ENCODE measurements at places on chromosomes 11 and 22.

DNA sequence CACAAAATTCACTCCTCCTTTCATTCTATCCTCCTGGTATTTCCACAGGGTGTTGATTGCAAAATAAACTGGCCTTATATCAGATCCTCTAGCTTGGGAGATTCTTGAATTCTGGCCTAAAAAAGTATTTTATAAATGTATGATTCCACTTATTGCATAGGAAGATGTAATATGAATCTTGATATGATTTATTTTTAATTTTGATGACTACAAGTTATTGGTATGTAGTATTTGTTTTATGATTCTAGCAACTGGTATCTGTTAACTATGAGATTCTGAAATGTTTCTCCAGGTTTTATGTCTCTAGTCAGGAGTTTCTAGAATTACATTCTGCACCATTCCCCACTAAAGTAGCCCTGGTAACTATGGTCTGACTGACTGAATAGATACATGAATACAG, 373.9 kb upstream of the C11orf87 start:
- DNase-seq = no peak

DNA sequence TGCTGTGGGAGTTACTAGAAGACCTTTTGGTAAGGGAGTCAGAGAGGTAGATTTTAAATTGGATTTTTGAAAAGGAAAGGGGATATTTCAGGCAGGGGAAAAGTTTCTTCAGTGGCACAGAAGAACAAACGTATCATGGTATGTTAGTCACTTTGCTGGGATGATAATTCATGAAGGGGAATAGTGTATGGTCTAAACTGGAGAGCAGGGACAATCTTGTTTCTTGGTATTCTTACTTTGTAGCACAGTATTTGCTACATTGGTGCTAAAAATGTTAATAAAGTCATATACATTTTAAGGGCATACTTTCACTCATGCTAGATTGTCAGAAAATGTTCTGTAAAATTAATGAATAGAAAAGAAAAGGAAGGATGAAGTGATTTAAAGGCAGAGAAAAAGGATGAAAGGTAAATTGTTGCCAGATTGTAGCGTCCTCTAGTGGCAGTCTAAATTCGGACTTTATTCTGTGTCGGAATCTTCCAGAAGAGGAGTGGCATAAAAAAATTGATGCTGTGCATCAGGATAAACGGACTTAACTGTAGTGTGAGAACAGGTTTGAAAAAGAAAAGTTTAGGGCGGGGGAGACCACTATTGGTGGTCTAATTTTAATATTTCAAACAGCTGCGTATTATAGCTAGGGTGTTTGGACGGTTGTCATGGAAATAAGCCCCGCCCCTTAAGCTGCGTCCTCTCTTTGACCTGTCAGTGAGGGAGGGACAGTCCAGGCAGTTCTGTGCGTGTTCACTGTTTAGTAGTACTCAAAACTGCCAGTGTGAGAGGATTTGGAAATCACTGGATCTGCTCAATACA, at the start of gene BCO2:
TSS of gene BCO2 (plus strand) at position 724 of the 810 bp plus-strand sequence. CDS start 90 bp downstream, outside the sequence.
- peak; percentile 32 for DNase-seq

- DNase-seq = no peak
Measured at GRCh38 chr22:27834364-27835185, 33.0 kb upstream of the MN1 start.

- DNase-seq = no peak
Measured at GRCh38 chr11:30788849-30789248, 202.7 kb upstream of the MPPED2 start.

GRCh38 chr22:44181033-44181911, 547 bp downstream of the PARVG start:
- DNase-seq = peak; percentile 75

DNA sequence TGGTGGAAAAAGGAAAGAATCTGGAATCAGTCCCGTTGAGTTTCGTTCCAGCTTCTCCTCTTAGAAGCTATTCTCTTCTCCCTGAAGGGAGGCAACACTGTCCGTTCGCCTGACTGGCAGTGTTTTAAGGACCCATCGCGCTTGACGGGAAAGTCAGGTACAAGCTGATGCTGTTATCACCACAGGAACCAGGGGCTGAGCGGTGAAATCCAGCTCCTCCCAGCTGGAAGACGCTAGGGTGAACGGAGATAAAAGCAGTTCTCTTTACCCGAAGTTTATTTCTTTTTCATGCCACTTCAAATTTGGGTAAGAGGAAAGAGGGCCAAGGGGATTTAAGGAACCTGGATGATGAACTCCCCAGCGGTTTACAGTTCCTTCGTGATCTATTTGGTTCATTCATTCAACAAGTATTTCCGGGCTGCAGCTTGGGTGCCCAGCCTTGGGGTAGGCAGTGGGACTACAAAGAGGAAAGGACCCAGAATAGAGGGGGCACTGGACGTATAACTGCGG, 551 bp upstream of the DEUP1 start:
- DNase-seq = no peak

DNA sequence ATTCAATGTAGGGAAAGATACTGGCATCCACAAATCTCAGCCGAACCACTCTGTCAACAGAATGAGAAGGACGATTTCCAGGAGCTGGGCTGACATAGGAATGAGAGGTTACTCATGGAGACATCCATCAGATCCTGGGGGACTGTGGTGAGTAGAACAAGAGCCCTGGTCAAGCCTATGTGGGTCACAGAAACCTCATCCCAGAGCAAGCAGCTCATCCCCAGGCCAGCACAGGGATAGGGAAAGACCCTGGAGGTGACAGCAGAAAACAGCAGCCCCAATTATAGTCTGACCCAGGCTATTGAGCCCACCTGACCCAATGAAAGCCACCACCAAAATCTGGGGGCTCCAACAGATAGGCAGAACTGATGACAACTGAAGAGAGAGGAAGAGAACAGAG, 128.0 kb upstream of the SERPIND1 start:
- DNase-seq = no peak

DNA sequence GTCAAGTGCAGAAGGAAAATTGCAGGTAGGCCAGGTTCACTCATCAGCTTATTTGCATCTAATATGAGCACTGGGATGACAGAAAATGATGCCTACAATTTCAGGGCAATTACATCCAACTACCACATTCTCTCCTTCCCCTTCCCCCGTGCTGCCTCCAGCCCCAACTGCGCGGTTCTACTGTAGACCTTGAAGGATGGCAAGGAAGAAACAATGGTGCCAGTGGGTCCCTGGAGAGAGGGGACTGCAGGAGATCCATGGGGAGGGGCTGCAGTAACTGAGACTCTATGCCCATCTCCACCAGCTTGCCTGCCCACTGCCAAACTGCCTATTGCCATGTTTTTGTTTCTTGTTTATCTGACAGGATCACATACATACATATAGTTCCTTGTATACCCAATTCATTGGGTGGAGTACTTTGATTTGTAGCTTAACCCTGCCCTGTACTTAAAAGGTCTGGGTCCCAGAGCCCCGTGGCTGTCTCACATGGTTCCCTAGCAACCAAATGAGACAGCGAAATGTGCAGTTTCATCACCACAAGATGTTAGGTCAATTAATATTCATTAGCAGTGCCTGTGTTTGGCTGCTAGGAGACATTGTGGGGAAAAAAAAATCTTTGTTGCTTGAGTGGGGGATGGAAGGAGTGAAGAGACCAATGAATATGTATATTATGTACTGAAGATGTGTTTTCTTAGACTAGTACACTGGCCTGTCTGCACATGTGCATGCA, 253.5 kb upstream of the PLET1 start:
- DNase-seq = no peak

DNA sequence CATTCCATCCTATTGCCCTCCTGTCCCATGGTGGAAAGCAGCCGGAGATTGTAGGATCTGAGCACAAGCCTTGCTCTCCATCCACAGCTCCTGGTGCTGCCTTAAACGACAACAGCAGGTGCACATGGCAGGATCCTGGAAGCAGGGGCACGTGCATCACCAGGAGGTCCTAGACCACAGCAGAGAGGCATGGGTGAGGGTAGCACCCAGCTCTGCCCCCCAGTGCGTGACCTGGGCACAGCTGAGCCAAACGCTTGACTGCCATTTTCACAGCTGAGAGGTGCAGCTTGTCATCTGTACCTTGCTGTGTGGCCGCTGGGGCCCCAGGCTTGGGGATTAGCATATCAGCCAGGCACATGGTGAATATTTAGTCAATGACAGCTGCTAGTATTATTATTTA, 92.7 kb downstream of the NTM start:
- no peak for DNase-seq

- no peak for DNase-seq
Measured at GRCh38 chr11:78432956-78433355, 15.3 kb upstream of the GAB2 start.
